ENCODE measurements at places on chromosomes 7 and 10.

DNA sequence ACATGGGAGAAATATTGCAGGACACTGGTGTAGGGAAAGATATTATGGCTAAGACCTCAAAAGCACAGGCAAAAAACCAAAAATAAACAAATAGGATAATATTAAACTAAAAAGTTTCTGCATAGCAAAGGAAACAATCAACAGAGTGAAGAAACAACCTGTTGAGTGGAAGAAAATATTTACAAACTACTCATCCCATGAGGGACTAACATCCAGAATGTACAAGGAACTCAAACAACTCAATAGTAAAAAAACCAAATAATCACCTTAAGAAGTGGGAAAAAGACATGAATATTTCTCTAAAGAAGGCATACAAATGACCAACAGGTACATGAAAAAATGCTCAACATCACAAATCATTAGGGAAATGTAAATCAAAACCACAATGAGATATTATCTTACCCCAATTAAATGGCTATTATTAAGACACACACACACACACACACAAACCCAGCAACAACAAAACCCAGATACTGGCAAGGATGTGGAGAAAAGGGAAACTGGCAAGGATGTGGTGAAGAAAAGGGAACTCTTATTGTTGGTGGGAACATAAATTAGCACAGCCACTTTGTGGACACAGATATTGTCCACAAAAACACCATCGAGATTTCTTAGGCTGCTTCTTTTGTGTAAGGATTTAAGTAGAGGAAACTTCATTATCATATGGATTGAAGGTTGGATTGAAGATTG is 9.8 kb upstream of the RAB18 start:
- no peak for DNase-seq

GRCh38 chr10:91034494-91035159 is 113.7 kb upstream of the ANKRD1 start:
- no peak for DNase-seq

GRCh38 chr10:94403380-94404213 is 1.3 kb downstream of the TBC1D12 start:
- DNase-seq: peak; percentile 91

- DNase-seq: peak; percentile 64
Measured at GRCh38 chr10:50740293-50740648, 535 bp downstream of the ASAH2B start.

DNA sequence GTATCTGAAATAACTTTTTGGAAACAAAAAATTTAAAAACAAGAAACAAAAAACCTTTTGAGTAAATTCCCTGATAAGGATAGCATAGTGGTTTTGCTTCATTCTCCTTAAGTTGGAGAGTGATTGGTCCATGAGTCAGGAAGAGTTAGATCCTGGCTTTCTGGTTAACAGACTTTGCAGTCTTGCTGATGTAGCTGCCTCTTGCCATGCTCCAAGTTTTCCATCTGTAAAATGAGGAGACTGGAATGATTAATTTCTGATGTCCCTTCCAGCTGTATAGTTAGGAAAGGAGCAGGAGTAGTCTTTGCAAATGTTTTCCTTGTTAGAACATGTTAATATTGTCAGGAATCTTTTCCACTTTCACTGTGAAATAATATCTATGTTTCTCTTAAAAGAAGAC is 266.6 kb downstream of the DNAJB9 start:
- no peak for DNase-seq

- DNase-seq: peak; percentile 93
Measured at GRCh38 chr10:24901686-24902399, 50.6 kb downstream of the PRTFDC1 start.

DNA sequence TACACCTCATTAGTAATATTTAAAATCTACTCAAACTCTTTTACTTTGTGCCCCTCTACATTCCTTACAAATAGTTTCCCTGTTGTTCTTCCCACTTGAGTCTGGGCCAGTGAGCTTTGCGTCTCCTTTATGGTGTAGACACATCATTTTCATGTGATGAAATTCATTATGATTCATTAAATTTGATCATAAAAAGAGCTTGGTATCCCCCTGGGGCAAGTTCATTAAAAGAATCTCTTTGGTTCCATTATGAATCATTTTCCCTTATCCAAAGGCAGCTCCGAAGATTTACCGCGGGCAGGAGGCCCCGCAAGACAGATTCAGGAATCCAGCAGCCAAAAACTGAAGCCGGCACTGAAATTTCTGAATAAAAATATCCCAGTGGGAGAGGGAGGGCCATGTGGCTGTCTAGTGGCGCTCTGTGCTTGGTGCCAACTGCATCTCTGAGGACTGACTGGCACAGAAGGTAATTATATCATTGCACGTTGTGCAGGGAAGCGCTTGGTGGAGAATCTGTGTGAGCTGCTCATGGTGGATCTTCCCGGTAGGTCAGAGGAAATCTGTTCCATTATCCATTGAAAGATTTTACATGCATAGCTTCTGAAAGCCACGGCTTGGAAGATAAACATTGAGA is 151.4 kb upstream of the PITRM1 start:
- DNase-seq: peak; percentile 83

- no peak for DNase-seq
Measured at GRCh38 chr7:24800667-24801066, 43.4 kb upstream of the GSDME start.

DNA sequence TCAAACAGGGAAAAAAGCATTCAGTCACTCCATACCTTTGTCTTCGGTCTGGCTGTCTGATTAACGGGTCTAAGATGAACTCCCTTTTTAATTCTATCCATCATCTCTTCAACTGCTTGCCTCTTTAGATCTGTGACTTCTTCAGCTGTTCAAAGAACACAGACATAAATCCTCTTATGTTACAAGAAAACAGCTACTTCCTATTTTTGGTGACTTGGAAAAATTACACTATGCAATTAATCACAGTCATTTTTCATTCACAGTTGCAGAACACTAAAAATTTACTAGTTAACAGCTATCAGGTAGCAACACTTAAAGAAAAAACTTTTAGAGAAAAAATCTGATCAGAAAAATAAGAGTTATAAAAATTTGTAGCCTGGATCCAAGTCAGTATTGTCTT is 66.0 kb downstream of the ENO4 start:
- no peak for DNase-seq

DNA sequence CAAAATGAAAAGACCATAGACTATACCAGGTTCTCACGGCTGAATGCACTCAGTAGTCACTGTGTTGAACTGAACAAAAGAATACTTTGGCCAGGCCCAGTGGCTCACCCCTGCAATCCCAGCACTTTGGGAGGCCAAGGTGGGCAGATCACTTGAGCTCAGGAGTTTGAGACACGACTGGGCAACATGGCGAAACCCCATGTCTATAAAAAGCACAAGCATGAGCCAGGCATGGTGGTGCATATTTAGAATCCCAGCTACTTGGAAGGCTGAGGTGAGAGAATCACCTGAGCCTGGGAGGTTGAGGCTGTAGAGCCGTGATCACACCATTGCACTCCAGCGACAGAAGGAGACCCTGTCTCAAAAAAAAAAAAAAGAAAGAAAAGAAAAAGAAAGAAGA is 12.5 kb downstream of the SFXN4 start:
- DNase-seq: no peak

GRCh38 chr7:147803606-147804005 is 787.0 kb upstream of the C7orf33 start:
- no peak for DNase-seq

- no peak for DNase-seq
Measured at GRCh38 chr10:17344206-17344605, 110.2 kb downstream of the ST8SIA6 start.

DNA sequence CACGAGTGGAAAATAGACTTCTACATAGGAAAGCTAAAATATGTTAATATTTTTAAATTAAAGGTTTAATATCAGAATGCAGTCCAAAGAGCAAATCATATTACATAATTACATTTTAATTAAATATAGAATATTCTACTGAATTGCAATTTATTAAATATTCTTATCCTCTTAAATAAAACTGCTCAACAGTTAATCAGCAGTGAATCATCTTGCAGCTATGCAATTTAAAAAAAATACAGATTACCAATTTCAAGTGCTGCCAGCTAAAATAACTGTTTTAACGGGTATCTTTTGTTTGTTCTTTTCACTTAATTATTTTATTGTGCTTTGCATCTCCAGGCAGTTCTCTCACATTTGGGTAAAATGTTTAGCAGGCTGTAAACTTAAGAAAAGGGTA is 82.2 kb downstream of the ZNRF2 start:
- DNase-seq: peak; percentile 15

- DNase-seq: peak; percentile 8
Measured at GRCh38 chr10:111077785-111078504, 1.1 kb downstream of the ADRA2A start.

- no peak for DNase-seq
Measured at GRCh38 chr7:111196655-111197054, 105.7 kb downstream of the LRRN3 start.

GRCh38 chr7:2203766-2204300 is 28.9 kb downstream of the MAD1L1 start:
- DNase-seq: no peak

- DNase-seq: peak; percentile 69
Measured at GRCh38 chr7:46165276-46165675, 244.2 kb upstream of the IGFBP3 start.

- DNase-seq: no peak
Measured at GRCh38 chr7:92423710-92424131, 23.6 kb upstream of the GATAD1 start.

- DNase-seq: no peak
Measured at GRCh38 chr7:118836933-118837332, 612.4 kb downstream of the ANKRD7 start.

GRCh38 chr7:17441557-17441956 is 143.1 kb downstream of the AHR start:
- DNase-seq: no peak

GRCh38 chr10:23047201-23048050 is 48.0 kb upstream of the MSRB2 start:
- DNase-seq: peak; percentile 41

- DNase-seq: peak; percentile 49
Measured at GRCh38 chr7:116089293-116089692, 58.7 kb upstream of the TFEC start.

DNA sequence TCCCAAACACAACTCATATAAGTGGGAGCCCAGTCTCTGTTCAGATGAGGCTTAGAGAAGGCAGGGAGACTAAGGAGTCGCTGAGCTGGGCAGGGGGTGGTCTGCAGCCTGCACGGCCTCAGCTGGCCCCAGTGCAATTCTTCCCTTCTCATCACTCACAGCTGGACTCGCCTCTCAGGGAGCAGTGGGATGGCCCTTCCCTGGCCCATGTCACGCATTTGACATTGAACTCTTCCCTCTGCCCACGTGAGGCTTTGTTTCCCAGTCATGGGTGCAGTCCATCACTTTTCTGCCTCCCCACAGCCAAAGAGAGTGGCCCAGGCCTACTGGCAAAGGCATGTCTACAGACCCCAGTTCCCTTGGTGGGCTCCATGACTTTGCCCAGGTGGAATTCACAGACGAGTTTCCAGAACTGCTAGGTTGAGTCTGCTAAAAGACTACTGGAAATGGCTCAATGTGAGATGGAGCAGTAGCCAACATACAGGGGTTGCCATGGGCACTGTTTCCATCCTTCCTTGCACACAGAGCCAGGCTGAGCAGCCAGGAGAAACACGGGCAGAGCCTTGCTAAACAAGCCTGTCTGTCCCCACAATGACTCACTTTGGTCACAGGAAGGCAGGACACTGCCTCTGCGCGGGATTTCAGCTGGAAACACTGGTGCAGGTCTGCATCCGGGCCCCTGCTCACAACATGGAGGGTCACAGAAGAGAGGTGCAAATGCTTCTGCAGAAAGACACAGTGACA is 90.1 kb downstream of the OAT start:
- no peak for DNase-seq

DNA sequence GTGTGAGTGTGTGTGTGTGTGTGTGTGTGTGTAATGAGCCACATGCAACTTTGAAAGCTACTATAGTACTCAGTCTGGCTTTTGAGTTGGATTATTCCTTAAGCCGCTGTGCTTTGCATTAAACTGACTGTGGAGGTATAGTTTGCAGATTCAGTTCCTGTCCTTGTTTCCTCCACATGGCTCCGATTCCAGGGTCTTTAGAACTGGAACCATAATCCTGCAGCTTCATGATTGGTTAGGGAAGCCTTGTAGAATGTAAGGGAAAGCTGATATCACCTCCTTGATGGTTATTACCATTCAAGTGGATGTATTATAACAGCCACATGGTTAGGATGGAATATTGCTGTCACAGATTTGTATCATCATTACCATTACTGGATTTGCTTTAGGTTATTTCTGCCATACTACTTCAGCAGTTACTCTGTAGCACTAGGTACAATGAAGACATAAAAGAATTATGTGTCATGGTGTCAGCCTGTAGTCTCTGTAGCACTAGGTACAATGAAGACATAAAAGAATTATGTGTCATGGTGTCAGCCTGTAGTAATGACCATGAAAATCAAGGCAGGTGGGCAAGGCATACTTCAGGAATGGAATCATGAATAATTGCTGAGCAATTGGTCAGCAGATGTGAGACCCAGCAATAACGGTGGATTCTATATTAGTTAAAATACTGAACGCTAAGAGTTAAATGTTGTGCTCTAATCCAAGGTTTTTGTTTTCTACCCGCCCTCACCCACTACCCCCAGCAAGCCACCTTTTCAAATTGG is 275.1 kb upstream of the FZD1 start:
- DNase-seq: no peak

DNA sequence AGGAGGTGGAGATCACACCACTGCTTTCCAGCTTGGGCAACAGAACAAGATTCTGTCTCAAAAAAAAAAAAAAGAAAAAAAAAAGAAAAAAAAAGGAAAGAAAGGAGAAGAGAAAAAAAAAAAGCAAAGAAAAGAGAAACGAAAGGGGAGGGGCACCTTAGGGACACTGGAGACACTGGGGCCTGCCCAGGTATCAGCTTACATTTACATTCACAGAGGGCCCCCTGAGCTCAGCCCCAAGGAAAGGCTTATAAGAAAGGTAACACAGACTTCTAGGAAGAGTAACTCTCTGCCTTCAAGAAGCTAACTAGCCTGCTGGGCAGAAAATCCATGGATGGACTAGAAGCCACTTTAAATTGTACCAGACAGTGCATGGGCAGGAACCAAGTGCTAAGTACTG is 108.8 kb downstream of the NPY start:
- no peak for DNase-seq

- DNase-seq: peak; percentile 60
Measured at GRCh38 chr7:24980534-24981170, 674 bp upstream of the OSBPL3 start.

- peak; percentile 68 for DNase-seq
Measured at GRCh38 chr7:131111081-131111576, 216.5 kb upstream of the MKLN1 start.

GRCh38 chr7:32275216-32276009 is 205.2 kb upstream of the PDE1C start:
- DNase-seq: peak; percentile 4
